ENCODE measurements at places on chromosomes 6 and 20. TPM values are rescaled to one million over a fixed set of nuclear protein-coding genes. Genes with fewer than 3 reads are reported as not detected.

Gene PRSS35
- total RNA-seq = not detected

Gene ADAM33
- total RNA-seq = not detected

Gene TGM3
- total RNA-seq = not detected

Gene EYA2
- not detected for total RNA-seq

Gene MOG
- total RNA-seq = not detected

Gene SLC22A2
- not detected for total RNA-seq

Gene CGA
- not detected for total RNA-seq
